ENCODE measurements at places on chromosomes 11 and 22. TPM values are rescaled to one million over a fixed set of nuclear protein-coding genes. Genes with fewer than 3 reads are reported as not detected.

DNA sequence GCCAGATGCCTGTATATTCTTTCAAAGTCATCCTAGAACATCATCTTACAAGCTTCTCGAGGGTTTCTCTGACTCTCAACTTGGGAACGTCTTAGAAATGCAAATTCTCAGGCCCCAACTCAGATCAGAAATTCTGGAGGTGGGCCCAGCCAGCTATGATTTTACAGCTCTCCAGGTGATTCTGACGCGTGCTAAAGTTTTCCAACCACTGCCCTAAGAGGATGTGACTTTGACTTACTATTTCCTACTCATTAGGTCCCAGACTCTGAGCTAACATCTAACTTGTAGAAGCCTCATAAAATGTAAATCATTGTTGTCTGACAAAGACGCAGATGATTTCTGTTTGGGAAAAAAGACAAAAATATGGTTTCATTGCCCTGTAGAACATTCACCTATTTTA lies 61.1 kb downstream of the IRAG1 start:
- no peak for DNase-seq

The CALCA gene
- total RNA-seq = not detected

The MICAL3 gene
- total RNA-seq = 36.6 TPM

The TSSC4 gene
- total RNA-seq = 36.5 TPM

The MYOD1 gene
- total RNA-seq = not detected

The CDKN1C gene
- 18.7 TPM for total RNA-seq

The OR8A1 gene
- not detected for total RNA-seq

GRCh38 chr11:118789501-118790356 lies 1.2 kb downstream of the DDX6 start:
- DNase-seq = peak; percentile 6

The BSCL2 gene
- 98.1 TPM for total RNA-seq

DNA sequence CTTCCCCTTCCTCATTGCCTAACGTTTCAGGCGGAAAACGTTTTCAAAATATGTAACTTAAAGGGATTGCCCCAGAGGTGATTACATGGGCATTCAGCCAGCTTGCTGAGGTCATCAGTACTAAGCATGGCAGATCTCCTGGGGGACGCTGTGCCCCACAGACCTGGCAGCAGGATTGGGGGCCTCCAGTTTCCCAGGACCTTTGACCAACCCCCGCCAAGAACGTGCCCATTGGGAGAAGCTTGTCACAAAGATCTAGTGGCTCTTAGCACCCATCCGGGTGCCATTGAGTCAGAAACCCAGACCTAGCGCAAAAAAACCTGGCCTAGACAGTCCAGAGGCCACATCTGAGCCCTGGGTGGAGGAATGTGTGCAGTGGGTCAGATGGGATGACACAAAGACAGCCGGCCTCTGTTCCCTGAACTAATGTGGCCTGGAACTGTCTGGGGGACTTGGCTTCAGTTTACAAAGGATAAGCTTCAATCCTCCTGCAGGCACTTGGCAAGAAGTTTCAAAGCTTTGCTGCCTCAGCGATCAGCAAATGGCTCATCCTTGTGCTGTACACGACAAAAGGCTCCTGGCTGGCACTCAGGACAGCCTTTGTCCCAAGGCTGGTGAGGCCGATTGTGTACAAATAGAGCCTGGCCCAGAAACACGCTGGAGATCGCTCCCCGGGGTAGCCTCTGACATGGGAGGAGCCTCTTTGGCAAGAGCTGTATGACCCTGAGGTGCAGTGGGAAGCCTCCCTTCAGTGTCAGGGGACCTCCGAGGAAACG lies 9.5 kb downstream of the C1QTNF6 start:
- no peak for DNase-seq

- no peak for DNase-seq
Observed at GRCh38 chr22:20267441-20268278, 458 bp downstream of the RTN4R start.

The ME3 gene
- total RNA-seq = not detected

DNA sequence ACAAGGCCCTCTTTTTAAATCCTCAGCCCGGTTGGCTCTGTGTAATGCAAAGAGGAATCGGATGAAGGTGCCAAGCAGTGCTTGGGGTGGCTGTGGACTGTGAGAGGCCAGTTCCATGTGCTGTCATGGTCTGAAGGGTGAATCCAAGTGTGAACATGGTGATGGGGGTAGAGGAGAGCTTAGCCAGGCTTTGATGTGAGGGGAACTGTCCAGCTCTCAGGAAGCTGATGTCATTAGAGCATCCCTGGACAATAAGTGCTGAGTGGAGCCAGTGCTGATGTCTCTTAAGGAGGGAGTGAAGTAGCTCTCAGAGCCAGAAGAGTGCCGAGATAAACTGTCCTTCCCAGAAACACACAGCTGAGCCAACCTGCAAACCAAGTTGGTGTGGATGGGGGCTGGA lies 53.6 kb downstream of the NAV2 start:
- no peak for DNase-seq

DNA sequence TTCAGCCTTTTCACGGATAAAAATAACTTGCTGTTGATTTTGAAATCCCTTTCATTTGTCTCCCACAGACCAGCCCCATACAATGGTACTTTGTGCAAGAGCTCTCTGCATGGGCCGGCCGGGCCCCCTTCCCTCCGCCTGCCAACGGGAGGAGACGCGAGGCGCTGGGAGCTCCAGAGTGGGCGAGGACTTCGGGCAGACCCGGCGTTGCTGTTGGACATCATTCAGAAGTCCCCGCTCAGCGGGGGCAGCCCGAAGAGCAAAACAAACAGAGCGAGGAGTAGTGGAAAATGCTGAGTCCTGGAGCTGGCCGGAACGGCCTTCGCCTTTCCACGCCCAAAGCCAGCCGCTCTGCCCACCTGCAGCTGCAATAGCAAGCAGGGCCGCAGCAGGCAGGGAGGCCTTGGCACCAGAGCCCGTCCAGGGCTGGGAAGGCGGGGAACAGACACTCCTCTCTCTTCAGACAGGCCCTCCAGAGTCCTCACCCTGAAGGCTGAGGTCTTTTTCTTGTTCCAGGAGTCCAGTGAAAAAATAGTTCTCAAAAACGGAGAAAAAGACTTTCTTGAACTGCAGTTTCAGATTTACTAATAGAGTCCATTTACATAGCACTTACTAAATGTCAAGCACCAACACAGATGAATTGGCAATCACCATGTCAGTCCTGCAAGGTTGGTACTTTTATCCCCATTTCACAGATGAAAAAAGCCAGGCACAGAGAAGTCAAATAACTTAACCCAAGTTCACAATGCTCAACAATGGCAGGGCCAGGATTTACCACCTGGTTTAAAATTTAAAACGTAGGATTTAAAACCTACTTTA lies 135.5 kb downstream of the ETS1 start:
- DNase-seq = peak; percentile 66

DNA sequence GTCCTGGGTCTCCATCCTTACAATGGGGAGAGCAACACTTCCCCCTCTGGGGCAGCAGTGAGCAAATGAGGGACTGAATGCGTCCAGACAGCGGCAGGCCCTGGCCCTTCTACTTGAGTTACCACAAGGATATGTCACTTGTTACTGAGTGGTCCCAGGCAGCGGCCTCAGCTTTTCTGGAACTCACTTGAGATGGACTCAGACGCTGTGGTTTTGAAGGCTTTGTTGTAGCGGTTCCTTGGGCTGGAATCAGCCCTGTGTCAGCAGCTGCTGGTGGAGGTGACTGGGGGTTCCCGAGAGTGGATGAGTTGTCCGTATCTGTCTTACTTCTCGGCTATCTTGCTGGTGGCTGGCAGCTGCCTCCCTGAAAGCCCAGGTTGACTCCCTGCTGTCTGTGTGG lies 77.0 kb downstream of the MICAL2 start:
- no peak for DNase-seq

The SIK3 gene
- total RNA-seq = 8.7 TPM
